ENCODE measurements at places on chromosomes 11 and 22. TPM values are rescaled to one million over a fixed set of nuclear protein-coding genes. Genes with fewer than 3 reads are reported as not detected.

MB gene
- total RNA-seq, result not detected

UPB1 gene
- 0.13 TPM for total RNA-seq

DNAJB7 gene
- not detected for total RNA-seq

OR8A1 gene
- total RNA-seq, result not detected

MCHR1 gene
- total RNA-seq, result 0.13 TPM

BRSK2 gene
- 0.26 TPM for total RNA-seq

KCNJ1 gene
- 0.06 TPM for total RNA-seq

VPREB3 gene
- not detected for total RNA-seq

CARD10 gene
- 2.5 TPM for total RNA-seq

MUC5B gene
- not detected for total RNA-seq

MS4A3 gene
- total RNA-seq, result not detected

APOA1 gene
- 0.87 TPM for total RNA-seq

OR4D5 gene
- total RNA-seq, result not detected

CNTF gene
- 0.92 TPM for total RNA-seq

ANO9 gene
- not detected for total RNA-seq

TRIM29 gene
- not detected for total RNA-seq

EMID1 gene
- not detected for total RNA-seq

RIMBP3B gene
- 0.26 TPM for total RNA-seq

C11orf42 gene
- not detected for total RNA-seq

GPR83 gene
- total RNA-seq, result 0.26 TPM

ANKK1 gene
- 0.06 TPM for total RNA-seq

INCENP gene
- total RNA-seq, result 9.9 TPM

HTR3B gene
- not detected for total RNA-seq

SHANK2 gene
- 2.6 TPM for total RNA-seq

OR5AN1 gene
- not detected for total RNA-seq

SCN4B gene
- not detected for total RNA-seq

ILK gene
- 344 TPM for total RNA-seq

MPPED2 gene
- 0.12 TPM for total RNA-seq

SYT12 gene
- 1.6 TPM for total RNA-seq

PHOX2A gene
- total RNA-seq, result not detected

C1QTNF4 gene
- total RNA-seq, result 0.06 TPM

MS4A4A gene
- total RNA-seq, result not detected

TSGA10IP gene
- 0.13 TPM for total RNA-seq

PRAME gene
- 0.06 TPM for total RNA-seq

CREB3L1 gene
- 17.0 TPM for total RNA-seq

SOX6 gene
- 0.50 TPM for total RNA-seq

OR5A1 gene
- total RNA-seq, result not detected

SH3BP1 gene
- 4.9 TPM for total RNA-seq

RAG2 gene
- not detected for total RNA-seq

PC gene
- 25.1 TPM for total RNA-seq

PSMD13 gene
- 162 TPM for total RNA-seq

MUC2 gene
- not detected for total RNA-seq

PLEKHB1 gene
- 0.40 TPM for total RNA-seq

ADM2 gene
- total RNA-seq, result 0.37 TPM
